ENCODE measurements at places on chromosomes 3 and 15.

DNA sequence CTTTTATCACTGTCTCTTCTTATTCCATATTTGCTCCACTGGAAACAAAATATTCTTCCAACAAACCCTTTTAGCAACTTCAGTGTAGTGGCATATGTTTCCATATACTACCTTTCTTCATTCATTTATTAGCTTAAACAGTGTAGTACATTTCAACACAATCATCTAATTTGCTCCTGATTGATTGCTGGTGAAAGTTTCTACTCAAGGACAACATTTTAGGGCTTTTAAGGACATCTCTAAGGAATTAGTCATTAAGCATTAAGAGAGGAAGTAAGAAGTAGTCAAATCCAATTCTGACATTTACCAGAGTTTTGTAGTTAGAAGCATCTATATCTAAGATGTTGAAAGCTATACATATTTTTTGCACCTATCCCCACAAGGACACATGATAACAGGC lies 55.8 kb downstream of the RSRC1 start:
- DNase-seq, result no peak

GRCh38 chr15:80436511-80437307 lies 32.5 kb downstream of the ARNT2 start:
- DNase-seq, result no peak

DNA sequence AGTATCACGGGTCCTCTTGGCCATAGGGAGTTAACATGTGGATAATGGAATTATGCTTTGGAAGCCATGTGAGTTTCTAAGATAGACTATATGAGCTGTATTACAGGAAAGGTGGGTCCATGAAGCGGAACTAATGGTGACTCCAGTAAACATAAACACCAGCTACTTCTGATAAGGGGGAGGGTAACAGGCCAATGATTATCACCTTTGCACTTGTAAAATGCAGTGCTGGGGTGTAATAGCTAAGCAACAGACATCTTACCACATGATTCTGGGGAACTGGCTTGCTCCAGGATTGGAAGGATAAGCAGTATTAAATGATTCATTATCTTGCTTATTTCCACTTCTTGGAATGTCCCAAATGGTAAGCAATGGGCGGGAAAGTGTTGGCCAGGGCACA lies 61.4 kb upstream of the CD47 start:
- no peak for DNase-seq

DNA sequence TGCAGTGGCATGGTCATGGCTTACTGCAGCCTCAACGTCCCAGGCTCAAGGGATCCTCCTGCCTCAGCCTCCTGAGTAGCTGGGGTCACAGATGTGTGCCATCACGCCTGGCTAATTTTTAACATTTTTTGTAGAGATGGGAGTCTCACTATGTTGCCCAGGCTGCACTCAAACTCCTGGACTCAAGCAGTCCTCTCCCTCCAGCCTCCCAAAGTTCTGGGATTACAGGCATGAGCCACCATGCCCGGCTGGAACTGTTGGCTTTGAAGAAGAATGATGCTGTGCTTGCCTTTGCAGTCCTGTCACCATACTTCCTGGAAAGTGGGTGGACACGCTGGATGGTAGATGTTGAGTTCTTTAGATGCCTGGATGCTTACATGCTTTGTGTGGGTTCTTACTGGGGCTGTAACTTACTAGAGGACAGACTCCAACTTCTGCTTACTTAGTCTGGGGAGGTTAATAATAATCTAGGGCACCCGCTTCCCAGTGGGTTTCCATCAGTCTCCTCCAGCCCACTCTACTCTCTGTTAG lies 36.7 kb downstream of the IGF1R start:
- no peak for DNase-seq

DNA sequence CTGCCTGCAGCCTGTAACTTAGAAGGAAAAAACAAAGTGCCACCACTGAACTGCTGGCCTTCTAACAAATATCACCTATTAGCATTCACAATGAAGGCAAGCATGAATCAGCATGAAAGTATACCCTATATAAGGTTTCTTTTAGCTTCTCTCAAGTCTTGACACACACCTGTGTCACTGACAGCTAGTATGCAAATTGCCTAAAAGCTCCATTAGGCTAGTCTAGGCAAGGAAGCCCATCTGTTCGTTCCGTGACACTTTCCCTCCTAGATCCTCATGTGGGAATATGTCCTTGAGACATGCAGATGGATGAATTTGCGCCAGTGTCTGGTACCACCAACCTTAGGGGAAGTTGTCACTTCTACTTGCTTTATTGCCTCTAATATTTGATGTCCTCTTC lies 129.3 kb downstream of the RBMS3 start:
- no peak for DNase-seq

All from nucleus accumbens (tissue), 56 donors.